GM06990 (cell line): ENCODE measurements at places on chromosomes 5 and 9.

GRCh38 chr5:52481201-52481600 lies 306.5 kb upstream of the ITGA1 start:
- no peak for DNase-seq

DNA sequence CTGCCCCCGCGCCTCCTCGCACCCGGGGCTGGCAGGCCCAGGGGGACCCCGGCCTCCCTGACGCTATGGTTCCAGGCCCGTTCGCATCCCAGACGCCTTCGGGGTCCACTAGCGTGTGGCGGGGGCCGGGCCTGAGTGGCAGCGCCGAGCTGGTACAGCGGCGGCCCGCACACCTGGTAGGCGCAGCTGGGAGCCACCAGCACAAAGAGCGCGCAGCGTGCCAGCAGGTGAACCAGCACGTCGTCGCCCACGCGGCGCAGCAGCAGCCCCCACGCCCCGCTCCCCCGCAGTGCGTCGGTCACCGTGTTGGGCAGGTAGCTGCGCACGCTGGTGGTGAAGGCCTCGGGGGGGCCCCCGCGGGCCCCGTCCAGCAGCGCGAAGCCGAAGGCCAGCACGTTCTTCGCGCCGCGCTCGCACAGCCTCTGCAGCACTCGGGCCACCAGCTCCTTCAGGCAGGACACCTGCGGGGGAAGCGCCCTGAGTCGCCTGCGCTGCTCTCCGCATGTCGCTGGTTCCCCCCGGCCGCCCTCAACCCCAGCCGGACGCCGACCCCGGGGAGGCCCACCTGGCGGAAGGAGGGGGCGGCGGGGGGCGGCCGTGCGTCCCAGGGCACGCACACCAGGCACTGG lies 548 bp downstream of the TERT start:
- no peak for DNase-seq

DNA sequence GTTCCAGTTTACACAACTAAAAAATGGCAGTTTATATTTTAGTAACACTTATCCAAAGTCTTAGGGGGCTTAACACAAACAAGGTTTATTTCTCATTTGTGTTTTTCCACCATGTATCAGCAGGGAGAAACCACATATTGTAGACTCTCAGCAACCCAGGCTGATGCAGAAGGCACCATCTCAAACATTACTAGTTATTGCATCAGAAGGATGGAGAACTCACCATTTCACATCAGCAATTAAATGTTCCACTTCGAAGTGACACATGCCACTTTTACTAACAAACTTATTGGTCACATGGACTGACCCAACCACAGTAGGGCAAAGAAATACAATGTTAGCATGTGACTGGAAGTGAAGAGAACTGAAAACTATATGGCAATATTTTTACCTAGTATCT lies 22.5 kb upstream of the SMC2 start:
- no peak for DNase-seq

- no peak for DNase-seq
Observed at GRCh38 chr5:94833851-94834250, 215.4 kb downstream of the SLF1 start.

GRCh38 chr5:154727361-154727760 lies 27.8 kb upstream of the LARP1 start:
- DNase-seq: no peak
